D341Med (cell line): ENCODE measurements at places on chromosomes 2 and 18.

GRCh38 chr2:219469186-219469724 is 29.4 kb upstream of the GMPPA start:
- no peak for DNase-seq

- no peak for DNase-seq
Measured at GRCh38 chr2:67445652-67446268, 48.6 kb downstream of the ETAA1 start.

GRCh38 chr2:100660851-100661584 is 98.2 kb downstream of the PDCL3 start:
- no peak for DNase-seq

- no peak for DNase-seq
Measured at GRCh38 chr2:28054916-28055315, 164.4 kb downstream of the BABAM2 start.
